ENCODE measurements at places on chromosomes 4 and X.
A peak's percentile ranks its signal among the peaks of the same experiment; 100 is the strongest.

- DNase-seq, result peak; percentile 75
Observed at GRCh38 chrX:110847334-110847733, 51.7 kb upstream of the CHRDL1 start.

DNA sequence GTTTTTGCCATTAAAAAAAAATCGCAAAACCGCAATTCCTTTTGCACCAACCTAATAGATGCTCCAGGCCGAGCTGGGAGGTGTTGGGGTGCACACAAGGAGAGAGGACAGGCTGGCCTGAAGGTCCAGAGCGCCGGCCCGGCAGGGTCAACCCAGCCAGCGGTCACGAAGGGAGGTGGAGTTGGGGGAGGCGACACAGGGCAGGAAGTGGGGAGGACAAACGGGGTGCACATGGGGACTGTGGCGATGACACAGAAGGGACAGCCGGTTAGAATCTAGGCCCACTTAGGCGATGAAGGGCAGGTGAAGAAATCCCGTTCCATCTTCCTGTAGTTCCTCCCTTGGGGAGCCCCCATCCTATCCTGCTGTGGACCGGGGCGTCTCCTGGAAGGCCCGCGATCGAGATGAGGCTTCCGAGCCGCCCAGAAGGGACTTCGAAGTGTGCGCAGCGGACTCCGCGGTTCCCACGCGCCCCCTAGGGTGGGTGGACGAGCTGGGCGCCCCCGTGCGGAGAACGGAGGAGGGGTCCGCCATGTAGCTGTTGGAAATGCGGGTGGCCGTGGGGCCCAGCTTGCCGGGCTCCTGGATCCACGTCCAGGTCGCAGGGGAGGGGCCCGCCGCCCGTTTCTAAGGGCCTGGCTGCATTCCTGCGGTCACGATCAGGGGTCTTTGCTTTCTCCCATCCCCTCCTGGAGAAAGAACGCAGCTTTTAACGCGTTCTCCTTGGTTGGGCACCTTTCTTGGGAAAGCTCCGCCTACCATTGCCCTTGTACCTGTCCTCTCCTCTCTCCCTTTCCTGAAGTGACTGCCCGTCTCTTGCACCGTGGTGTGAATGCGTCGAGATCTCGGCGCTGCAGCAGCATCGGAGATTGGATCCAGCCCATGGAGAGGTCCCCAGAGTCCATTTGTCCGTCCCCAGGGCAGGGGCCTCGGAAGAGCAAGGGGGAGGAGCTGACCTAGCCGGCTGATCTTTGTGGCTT, 17.0 kb upstream of the HPF1 start:
- DNase-seq, result no peak

DNA sequence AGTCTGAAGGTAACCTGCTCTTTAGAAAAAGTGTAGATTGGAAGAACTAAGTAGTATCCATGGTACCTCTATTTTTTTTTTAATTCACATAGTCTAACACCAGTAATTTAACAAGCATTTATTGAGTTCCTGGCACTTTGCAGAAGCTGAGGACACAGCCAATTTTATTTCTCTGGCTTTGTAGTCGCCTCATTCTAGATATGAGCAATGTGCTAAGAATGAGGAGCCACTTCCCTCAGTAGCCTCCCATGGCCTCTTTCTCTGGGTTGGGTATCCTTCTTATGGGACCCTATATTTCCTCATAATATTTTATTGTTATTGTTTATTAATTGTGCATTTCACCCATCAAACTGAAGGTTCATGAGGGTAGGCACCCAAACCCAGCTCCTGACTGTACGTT, 67.6 kb downstream of the ENPEP start:
- DNase-seq, result no peak

GRCh38 chr4:108171339-108172230, 2.9 kb upstream of the LEF1 start:
- no peak for DNase-seq

- DNase-seq, result no peak
Observed at GRCh38 chr4:142211444-142211843, 575.1 kb downstream of the IL15 start.

DNA sequence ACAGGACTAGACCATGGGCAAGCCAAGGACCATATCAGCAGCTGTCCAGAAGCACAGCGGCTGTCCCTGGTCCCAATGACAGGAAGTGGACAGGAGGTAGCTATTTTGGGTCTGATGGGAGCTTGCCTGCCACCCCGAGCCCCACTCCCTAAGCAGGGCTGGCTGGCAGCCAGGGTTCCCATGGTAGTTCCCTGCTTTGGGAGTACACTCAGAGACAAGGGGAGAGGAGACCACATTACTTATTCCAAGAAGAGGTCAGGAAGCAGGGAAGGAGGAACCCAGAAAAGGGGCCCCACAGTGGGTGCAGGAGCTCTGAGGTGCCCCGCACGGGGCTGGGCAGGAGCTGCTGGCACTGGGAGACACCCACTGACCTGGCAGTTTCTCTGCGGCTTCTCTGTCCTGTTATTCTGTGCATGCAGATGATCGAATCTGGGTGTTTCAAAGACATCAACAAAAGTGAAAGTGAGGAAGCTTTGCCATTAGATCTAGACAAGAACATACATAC, 36.3 kb downstream of the HTT-AS start:
- no peak for DNase-seq

- DNase-seq, result no peak
Observed at GRCh38 chr4:3115637-3116270, 41.3 kb downstream of the HTT start.

DNA sequence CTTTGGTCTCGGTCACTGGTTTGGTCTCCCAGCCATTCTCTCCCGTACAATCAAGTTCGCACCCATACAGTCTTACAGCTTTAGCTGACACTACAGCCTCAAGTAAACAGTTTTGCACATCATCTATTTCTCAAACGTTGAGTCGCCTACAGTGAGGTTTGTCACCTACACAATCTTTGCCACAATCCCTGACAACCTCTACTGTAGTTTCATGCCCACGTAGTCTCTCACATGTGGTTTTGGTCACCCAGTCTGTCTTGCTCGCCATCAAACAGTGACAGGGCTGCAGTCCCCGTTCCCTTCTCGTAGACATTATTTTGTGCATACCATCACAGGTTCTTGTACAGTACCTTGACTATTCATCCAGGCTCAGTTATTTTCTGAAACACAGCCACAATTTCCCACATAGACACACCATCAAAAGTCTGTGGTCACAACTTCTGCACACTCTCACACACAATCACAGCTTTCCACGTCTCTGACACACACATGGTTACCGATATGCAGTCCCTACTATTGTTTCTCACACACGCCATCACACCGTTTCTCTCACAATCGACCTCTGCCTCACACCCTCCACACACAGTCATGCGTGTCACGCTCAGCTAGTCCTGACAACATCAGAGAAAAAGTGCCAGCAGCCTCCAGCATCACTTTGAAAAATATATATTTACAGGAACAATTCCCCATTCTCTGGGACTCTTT, 5.3 kb upstream of the CFP start:
- DNase-seq, result no peak

DNA sequence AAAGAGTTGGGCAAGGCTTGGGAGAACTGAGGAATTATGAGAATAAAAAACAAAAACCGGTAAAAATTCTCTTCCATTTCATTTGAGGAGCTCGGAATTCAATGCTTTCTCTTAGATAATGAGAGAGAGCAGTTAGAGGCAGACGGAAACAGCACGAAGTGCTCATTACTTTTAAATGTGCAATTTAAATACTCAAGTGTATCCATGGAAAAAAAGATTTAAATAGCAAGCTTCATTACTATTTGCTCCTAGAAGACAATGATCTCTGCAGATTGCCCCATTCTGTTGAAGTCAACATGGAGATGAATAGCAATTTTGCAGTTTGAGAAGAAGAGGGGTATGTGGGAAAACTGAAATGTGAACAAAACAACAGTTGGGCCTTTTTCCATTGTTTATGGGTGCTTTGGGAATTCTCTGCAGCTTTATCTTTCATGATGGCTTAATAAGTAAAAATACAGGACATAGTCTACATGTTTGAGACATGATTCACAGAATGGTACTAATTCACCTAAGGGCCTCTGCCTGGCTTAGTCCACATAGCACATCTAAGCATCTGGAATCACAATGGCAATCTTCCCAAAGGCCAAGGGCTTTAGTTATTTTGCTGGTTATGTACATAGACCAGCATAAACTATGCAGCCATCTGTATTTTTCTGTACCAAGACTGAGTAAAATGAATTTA, 512.7 kb upstream of the FAT1 start:
- DNase-seq, result no peak

DNA sequence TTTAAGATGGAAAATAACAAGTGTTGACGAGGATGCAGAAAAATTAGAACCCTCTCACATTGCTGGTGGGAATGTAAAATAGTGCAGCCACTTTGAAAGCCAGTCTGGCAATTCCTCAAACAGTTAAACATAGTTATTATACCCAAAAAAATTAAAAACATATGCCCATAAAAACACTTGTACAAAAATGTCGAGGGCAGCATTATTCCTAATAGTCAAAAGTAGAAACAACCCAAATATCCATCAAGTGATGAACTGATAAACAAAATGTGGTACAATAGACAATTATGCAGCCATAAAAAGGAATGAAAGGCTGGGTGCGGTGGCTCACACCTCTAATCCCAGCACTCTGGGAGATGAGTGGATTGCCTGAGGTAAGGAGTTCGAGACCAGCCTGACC, 6.3 kb downstream of the IDS start:
- DNase-seq, result no peak

DNA sequence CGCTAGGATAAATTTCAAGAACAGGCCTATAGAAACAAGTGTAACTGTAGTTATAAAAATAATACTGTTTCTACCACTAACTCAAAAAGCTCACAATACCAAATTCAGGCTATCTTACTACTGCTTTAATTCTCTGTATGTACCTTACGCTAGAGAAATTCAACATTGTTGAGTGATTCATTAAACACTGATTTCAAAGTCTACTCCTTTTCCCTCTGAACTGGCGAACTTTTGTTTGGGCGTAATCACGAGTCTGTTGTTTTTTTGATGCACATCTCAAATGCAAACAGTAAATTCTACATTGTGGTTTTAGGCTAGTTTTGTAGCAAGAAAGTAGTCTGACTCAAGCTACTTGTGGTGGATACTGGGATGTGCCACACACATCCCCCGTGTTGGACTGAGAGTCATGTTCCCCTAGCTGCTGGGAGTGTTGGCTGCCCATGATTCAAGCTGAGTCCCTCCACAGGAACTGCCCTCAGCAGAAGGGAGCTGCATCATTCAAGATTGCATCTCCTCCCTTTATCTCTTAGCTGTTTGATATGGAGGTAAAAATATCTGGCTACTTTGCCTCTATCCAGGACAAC, 406.1 kb downstream of the RAPGEF2 start:
- DNase-seq, result no peak
